ENCODE measurements at places on chromosomes 12 and 14.

- no peak for DNase-seq
Measured at GRCh38 chr12:62655666-62656151, 189.1 kb downstream of the MON2 start.

DNA sequence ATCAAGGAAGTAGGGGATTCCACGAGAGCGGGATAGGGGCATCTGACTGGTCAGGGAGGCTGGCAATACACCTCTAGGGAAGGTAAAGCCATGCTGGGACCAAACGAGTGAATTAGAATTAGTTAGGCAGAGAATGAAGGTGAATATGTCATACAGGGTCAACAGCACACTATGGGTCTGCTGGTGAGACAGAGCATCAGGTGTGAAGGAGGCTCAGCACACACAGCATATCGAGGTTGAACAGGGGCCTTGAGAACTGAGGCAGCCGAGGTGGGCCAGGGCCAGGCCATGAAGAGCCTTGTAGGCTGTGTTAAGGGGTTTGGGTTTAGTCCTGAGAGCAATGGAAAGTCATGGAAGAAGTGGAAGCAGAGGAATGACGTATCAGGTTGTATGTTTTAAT lies 137.8 kb downstream of the PRKCH start:
- DNase-seq = no peak

DNA sequence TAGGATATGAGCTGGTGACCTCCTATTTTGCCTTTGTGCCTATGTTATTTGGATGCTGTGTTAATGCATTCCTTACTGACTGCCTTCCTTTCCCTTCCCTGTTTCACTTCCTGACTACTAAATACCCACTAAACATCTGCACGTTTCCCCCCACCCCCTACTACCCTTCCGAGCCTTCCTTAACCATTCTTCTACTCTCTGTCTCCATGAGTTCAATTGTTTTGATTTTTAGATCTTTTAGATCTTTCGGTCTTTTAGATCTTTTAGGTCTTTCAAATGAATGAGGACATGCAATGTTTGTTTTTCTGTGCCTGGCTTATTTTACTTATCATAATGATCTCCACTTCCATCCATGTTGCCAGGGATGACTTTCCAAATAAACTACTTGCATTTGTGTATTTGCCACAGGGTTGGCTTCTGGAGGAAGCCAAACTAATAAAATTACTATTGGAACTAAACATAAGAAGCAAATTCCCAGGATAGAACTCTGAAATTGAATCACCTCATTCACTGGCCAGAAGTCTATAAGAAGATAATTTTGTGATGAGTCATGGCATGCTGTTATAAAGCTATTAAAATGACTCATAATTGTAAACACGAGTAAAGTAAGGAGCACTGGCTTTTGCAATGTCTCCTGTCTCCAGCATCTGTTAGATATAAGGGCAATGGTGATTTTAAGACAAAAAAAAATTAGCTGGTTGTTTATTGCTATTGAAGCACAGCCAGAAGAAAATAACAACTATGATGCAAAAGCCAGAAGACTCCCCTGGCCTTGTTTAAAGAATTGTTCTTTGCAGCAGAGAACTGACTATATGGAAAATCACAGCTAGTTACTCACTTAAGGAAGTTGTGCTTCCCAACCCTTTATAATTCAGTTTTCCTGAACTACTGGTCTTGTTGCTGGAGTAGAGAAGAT lies 586.3 kb downstream of the LRFN5 start:
- peak; percentile 99 for DNase-seq

- no peak for DNase-seq
Measured at GRCh38 chr12:55707841-55708694, at the start of gene ITGA7. ITGA7 (minus strand) TSS chr12:55707904; CDS start chr12:55707682, 222 bp downstream.

DNA sequence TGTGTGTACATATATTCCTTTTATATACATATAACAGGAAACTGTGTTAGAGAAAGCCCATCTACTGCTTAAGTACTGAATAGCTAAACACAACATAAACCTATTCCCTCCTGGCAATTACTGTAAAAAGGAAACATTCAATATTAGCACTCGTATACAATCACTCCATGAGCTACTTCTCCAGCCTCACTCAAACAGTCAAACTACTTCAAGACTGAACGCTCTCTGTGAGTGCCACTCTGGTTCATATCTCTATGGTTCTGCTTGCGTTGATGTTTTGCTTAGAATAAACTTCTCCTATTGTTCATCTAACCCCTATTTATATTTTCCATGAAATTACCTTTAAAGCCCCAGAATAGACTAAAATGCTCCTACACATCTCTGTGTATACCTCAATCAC lies 243.7 kb downstream of the MED13L start:
- DNase-seq = no peak

- no peak for DNase-seq
Measured at GRCh38 chr14:94292872-94293577, at the start of gene SERPINA10. SERPINA10 (minus strand) TSS chr14:94293268; CDS start chr14:94290593, 2,675 bp downstream.

DNA sequence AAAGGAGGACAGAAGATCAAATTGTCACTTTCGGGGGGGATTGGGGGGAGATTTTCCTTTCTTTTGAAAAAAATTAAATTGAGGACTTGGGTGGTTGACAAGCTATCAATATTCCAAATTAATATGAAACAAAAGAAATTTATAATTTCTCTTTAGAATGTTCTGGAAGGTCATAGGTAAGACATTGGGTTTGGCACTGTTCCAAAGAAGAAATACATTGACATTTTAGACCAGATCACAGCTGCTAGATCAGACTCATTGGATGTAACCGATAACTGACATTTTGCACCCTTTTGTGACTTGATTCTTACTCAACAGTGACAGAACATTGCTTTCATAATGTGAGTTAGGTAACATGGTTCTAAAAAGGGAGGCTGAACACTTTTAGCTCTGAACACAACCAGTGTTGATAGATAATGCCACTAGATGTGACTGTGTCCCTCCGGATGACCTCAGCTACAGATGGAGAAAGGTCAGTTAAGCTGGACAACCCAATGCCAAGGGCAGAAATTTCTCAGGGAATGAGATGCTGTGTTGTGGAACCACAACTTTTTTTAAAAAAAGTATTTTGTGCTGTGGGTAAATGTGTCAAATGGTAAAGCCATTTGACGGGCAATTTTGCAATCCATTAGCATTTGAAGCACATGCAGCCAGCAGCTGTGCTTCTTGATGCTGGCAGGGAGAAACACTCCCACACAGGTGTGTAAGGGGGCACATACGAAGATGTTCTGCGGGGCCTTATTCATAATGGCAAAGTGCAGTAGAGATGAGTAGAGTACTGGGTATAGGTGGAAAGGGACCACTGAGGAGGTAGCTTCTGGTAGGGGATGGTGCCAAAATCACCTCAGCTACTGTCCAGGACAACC lies 62.9 kb downstream of the RFX4 start:
- DNase-seq = no peak

- no peak for DNase-seq
Measured at GRCh38 chr14:73591690-73592449, at the start of gene ACOT4. ACOT4 (plus strand) TSS chr14:73591873; CDS start chr14:73591960, 87 bp downstream.

GRCh38 chr12:12804432-12804886 lies 8.7 kb upstream of the DDX47 start:
- peak; percentile 79 for DNase-seq

GRCh38 chr14:44901696-44902095 lies 60.1 kb downstream of the KLHL28 start:
- no peak for DNase-seq

GRCh38 chr14:69535230-69535848 lies 39.3 kb downstream of the CCDC177 start:
- no peak for DNase-seq

GRCh38 chr14:63727231-63727735 lies 582 bp downstream of the SGPP1 start:
- no peak for DNase-seq

DNA sequence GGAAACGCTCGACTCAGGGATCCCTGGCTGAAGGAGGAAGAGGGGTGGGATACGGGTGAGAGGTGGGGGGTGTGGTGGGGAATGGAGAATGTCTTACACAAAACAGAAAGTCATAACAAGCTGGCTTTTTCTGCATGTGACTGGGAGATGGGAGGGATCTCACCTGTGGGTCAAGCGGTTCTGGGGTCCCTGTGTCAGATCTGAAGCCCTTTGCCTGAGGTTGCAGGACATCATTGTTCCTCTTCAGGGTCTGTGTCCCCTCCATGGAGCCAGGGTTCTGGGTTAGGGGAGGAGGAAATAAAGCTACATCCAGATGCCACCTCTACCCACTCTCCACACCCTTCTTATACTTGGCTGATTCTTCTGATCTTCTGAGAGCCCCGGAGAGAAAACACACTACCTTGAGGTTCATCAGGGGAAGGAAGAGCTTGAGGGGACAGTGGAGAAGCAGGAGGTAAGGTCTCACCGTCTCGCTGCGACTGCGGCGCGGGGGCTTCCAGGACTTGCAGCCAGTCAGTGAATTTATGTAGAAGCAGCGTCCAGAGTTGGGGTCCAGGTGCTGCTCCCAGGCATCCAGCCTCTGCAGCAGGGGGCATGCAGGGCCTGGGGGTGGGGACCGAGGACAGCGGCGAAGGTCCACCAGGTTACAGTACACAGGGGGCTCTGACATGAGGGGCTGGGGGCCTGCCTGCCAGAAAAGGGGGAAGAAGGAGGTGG lies 2.5 kb downstream of the ARHGAP9 start:
- no peak for DNase-seq

GRCh38 chr14:91149462-91149861 lies 35.6 kb downstream of the DGLUCY start:
- peak; percentile 100 for DNase-seq

DNA sequence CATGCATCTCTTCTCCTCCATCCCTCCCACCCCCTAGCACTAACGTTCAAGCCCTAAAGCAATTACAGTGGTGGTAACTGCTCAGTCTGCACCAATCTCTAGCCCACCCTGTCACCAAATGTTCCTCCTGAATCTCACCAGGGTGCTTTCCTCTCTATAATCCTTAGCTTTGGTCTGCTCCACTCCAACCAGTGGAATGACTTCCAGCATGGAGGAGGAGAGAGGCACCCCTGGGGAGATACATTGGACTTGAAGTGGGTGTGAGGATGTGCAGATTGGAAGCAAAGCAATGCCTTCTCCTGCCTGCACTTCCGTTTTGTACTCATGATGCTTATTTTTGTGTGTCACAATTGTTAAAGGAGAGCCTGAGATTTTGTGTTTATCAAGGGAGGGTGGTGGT lies 24.1 kb upstream of the RPS6KA5 start:
- DNase-seq = no peak

- no peak for DNase-seq
Measured at GRCh38 chr14:95876761-95877538, at the start of gene TUNAR. TUNAR (plus strand) TSS chr14:95876832.

- DNase-seq = no peak
Measured at GRCh38 chr12:77070800-77071449, 5.6 kb upstream of the E2F7 start.

GRCh38 chr12:95385246-95386035 lies 88.5 kb upstream of the METAP2 start:
- no peak for DNase-seq

GRCh38 chr14:22419620-22420019 lies 169.4 kb downstream of the DAD1 start:
- no peak for DNase-seq

- DNase-seq = no peak
Measured at GRCh38 chr12:130632642-130633041, 83.5 kb downstream of the RIMBP2 start.

DNA sequence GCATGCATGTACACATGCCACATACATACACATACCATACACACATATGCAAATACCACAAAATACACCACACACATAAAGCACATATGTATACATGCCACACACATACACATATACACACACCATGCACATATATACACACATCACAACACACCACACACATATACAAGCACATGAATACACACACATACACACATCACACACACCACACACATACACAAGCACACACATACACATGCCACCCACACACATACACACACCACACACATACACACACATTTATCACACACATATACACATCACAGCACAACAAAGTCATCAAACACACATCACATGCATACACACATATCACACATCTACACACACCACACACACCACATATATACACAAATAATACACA lies 1108.5 kb downstream of the GALC start:
- no peak for DNase-seq

DNA sequence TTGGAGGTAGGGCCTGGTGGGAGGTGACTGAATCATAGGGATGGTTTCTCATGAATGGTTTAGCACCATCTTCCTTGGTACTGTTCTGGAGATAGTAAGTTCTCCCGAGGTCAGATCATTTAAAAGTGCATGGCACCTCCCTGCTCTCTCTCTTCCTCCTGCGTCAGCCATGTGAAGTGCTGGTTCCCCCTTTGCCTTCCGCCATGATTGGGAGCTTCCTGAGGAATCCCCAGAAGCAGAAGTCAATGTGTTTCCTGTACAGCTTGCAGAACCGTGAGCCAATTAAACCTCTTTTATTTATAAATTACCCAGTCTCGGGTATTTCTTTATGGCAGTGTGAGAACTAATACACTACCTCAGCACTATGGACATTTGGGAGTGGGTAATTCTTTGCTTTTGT lies 4.8 kb upstream of the LGMN start:
- DNase-seq = no peak

GRCh38 chr12:12384571-12385340 lies 27.9 kb downstream of the BORCS5 start:
- no peak for DNase-seq

GRCh38 chr12:90098132-90098779 lies 389.6 kb upstream of the ATP2B1 start:
- no peak for DNase-seq

DNA sequence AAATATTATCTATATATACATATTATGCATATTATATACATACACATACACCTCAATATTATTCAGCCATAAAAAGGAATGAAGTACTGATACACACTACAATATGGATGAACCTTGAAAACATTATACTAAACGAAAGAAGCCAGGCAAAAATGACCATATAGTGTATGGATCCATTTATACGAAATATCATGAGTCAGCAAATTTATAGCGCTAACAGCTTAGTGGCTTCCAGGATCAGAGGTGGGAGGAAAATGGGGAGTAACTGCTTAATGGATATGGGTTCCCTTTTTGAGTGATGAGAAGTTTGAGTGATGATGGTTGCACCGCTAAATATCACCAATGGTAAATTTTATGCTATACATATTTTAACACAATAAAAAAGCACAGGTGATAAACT lies 32.7 kb downstream of the PTGER2 start:
- no peak for DNase-seq

DNA sequence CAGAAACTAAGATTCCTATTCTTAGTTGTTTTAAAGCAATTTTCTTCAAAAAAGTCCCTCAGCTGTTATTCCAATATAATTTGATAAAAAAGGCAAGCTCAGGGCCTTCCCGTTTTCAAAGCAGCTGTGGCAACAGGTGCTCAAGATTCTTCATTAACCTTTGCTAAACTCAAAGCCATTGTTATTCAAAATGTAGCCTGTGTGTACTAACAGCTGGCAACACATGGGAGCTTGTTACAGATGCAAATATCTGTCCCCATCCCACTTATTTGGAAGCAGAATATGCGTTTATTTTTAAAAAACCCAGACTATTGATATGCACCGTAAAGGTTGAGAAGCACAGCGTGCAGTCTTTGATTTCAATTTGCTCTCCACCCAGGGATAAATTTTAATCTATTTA lies 210.4 kb upstream of the SYT10 start:
- DNase-seq = no peak

- DNase-seq = no peak
Measured at GRCh38 chr12:128314611-128315010, 47.6 kb downstream of the TMEM132C start.

All from GM04503 (cell line).